IMR-90 (cell line): ENCODE measurements at places on chromosomes 1 and 21. TPM values are rescaled to one million over a fixed set of nuclear protein-coding genes. Genes with fewer than 3 reads are reported as not detected.

GRCh38 chr1:33334081-33334552 lies 13.2 kb upstream of the A3GALT2 start:
- no peak for DNase-seq

GRCh38 chr1:59263111-59263510 lies 33.8 kb upstream of the FGGY start:
- no peak for DNase-seq

- peak; percentile 30 for DNase-seq
Measured at GRCh38 chr1:6026095-6026809, 19.4 kb upstream of the KCNAB2 start.

GRCh38 chr21:32463889-32464300 lies 51.4 kb downstream of the EVA1C start:
- peak; percentile 94 for DNase-seq

- DNase-seq, result peak; percentile 78
Measured at GRCh38 chr1:150548632-150549495, at the start of gene ADAMTSL4. Gene ADAMTSL4, plus strand, starts transcription at chr1:150549408. Its CDS starts 2,881 bp downstream, at chr1:150552289.

DNA sequence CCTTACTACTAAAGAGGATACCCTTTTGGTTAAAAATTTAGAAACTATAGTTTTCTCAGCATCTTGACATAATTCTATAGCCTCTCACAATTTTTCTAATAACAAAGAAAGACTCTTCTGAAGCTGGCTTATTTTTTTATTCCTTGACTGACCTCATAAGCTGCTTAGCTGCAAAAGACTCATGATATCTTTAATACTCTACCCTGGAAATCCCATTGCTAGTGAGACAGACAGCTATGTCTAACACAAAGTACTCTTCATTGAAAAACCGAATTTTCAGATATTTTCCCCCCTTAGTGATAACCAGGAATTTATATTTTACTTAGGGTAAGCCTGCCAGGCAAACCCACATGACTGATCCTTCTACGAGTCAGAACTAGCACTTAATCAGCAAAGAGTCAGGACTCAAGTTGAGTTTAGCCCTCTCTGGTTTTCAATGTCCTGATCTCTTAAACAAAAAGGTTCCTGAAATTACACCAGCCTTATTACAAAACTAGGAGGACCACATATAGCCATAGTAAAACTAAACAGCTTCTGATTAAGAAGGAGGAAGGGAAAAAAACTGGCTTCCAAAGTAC lies 56.9 kb downstream of the ENAH start:
- DNase-seq, result peak; percentile 24

Gene KRTAP10-4
- total RNA-seq, result not detected in 2 replicates

Gene PRELP
- total RNA-seq, result under 0.01 TPM in 1 of 2 replicates, not detected in the other
